ENCODE measurements at places on chromosomes 16 and 17.

GRCh38 chr16:20849589-20850390, 43.5 kb downstream of the REXO5 start:
- peak; percentile 69 for DNase-seq

DNA sequence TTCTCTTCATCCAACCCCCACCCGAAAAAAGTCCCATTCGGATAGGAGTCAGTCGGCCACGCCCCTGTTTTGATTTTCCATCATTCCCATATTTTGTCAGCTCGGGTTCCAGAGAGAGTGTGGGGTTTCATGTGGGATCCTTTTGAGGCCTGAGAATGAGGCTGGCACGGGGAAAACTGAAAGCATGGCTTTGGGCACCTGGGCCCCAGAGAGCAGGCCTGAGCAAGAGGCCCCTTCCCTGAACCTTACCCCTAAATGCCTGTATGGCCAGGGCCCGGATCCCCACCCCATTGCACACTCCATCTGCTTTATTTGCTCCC, 4.6 kb upstream of the HOXB4 start:
- no peak for DNase-seq

DNA sequence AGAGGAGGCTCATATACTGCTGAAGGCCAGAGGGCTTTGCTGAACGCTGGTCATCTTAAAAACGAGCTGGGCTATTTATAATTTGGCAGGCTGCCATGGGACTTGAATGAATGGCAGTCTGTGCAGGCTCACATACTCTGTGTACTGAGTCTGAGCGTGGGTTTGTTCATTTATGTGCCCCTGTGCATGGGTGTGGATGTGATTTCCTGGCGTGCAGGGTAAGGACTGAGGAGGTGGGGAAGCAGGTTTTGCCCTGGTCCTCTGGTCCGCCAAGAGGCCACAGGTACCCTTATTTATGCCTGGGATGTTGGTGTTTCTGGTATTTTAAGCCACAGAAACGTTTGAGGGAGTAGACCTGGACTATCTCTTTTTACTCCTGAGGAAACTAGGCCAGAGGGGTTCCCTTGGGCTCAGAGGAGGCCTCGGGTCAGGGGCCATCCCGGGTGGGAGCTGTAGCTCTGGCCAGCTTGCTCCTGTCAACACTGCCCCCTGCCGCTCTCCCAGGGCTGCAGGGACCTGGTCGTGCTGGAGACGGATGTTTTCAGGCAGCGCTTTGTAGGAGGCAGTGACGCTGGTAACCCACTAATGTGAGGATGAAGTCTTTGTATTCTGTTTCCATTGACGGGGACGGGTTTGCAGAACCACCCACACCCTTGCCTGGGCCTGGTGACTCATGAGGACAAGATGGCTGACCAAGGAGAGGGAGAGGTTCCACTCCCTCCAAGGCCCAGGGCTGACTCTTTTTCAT, 184.4 kb downstream of the MSI2 start:
- DNase-seq, result peak; percentile 81

- no peak for DNase-seq
Observed at GRCh38 chr17:67562005-67562404, 155.7 kb upstream of the NOL11 start.

DNA sequence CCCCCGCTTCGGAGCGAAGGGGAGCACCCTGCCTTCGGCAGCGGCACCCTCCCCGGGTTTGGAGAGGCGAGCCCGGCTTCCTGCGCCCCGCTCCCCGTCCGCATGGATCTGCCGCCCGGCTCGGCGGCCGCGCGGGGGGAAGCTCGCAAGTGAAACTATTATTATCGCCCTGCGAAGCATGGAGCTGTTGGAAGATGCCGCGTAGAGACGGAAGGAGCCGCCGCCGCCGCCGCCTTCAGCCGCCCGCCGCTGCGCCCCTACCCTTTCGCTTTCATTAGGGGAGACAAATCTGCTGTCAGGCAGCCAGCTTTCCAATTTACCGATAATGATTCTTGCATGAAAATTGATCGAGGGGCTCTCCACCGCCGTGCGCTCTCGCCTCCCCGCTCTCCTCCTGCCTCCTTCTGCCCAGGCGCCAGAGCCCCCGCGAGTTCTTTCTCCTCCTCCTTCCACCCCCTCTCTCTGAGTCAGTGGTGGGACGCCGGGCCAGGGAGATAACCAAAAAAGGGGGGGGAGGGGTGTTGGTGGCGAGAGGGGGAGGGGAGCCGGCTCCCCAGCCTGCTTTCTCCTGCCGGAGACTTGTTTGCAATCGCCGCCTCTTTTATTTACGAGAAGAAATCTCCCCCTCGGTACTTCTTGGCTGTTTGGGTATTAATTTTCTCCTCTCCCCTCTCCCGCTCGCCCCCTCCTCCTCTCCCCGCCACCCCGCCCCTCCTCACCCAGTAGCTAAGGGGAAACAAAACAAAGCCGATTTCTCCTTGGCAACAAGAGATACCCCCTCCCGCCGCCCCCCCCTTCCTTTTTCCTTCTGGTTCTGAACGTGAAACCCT, 58.0 kb upstream of the GSE1 start:
- DNase-seq, result peak; percentile 74

GRCh38 chr16:1363501-1364041, 11.8 kb downstream of the GNPTG start:
- peak; percentile 77 for DNase-seq

- peak; percentile 46 for DNase-seq
Observed at GRCh38 chr16:29009050-29009837, 24.4 kb downstream of the LAT start.

DNA sequence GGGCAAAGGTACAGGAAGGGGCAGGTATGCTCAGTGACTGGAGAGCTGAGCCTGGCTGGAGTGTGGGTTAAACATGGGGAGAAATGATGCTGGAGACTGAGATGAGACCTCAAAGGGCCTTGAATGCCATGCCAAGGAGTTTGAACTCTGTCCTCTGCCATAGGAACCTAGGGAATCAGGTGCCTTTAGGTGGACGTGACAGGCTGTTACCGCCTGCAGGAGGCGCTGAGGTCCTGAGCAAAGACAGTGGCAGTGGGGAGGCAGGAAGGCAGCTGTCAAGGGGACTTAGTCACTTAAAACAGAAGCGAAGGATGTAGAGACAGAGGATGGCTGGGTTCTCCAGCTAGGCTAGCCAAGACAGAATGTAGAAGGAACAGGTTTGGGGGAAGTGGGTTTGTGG, 9.1 kb downstream of the PSMB3 start:
- peak; percentile 67 for DNase-seq

GRCh38 chr17:5667871-5668270, 83.6 kb upstream of the NLRP1 start:
- DNase-seq, result no peak

DNA sequence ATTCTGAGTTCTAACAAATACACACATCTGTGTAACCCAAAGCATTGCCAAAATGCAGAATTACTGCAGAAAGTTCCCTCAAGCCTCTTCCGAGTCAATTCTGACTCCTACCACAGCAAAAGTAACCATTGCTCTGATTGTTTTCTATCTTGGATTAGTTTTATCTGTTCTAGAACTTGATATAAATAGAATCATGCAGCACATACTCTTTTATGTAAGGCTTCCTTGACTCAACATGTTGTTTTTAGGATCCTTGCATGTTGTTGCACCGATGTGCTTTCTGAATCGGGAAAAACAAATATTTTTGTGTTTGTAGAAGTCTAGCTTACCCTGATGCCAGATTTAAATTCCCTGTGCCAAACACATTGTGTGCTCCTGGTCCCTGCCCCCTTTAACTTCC, 140.4 kb downstream of the CDH13 start:
- DNase-seq, result no peak

GRCh38 chr17:19017804-19018599, 13.4 kb upstream of the FAM83G start:
- DNase-seq, result no peak

DNA sequence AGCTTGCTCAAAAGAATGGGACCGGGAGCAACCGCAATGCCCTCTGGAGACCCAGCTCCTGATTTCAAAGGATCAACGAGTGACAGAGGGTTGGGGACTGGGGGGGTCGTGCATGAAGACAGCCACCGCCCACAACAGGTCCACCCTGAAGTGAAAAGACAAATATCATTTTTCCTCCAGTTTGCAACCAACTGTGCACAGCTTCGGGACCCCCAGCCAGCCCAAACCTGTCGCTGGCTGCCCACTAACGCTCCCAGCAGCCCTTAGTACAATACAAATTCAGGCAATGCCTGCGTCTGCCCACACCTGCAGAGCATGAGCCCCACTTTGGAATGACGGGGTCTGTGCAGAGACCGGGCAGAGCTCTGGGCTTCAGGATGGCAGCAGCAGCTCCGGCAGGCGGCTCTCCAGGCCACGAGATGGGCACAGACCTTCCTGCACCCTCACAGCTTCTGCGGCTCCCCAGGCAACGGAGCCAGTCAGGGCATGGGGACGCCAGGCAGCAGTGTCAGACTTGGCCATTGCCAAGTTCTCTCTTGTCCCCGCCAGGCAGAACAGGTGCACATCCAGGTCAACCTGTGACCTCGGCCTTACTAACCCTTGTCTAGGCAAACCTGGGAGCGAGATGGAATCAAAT, 60.1 kb downstream of the TBC1D16 start:
- no peak for DNase-seq

DNA sequence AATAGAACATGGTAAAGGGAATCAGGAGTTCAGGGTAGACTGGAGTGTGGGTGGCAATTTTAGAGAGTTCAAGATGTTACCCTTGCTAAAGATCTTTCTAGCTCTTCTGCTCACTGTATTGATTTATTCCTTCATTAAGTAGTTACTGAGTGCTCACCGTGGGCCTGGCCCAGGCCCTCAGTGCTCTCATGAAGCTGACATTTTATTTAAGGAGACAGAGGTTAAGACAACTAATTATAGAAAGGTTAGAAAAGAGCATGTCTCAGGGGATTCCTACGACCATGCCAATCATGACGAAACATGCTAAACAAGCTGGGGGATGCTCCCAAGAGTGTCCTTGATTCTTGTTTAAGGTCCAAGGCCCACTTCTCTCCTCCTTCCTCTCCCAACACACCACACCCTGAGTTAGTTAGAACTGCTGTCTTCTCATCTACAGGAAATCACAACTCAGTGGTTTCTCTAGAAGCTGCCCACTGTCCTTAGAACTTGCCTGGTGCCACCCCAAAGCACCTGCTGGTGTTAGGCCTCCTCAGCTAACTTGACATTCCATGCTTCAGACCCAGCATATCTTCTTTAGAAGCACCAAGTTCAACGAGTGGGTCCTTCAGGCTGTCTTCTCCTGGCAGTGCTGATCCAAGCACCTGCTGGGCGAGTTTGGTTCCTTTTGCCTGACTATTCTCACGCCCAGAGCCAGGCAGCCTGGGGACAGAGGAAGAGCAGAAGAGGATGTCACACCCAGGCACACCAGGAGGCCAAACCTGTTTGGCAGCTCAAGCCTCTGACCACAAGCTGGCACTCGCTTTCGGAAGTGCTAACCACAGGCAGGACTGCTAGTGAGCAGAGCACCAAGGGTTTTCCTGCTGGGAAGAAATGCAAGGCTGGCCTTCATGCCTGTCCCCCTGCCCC, 79.0 kb downstream of the GAS7 start:
- peak; percentile 32 for DNase-seq

GRCh38 chr16:81684242-81684837, 94.8 kb upstream of the PLCG2 start:
- no peak for DNase-seq

GRCh38 chr17:82587234-82588086, 60.8 kb downstream of the WDR45B start:
- no peak for DNase-seq

GRCh38 chr17:39759204-39759603, 21.5 kb downstream of the GRB7 start:
- no peak for DNase-seq

- DNase-seq, result no peak
Observed at GRCh38 chr17:72423718-72424117, 302.9 kb downstream of the SOX9 start.

DNA sequence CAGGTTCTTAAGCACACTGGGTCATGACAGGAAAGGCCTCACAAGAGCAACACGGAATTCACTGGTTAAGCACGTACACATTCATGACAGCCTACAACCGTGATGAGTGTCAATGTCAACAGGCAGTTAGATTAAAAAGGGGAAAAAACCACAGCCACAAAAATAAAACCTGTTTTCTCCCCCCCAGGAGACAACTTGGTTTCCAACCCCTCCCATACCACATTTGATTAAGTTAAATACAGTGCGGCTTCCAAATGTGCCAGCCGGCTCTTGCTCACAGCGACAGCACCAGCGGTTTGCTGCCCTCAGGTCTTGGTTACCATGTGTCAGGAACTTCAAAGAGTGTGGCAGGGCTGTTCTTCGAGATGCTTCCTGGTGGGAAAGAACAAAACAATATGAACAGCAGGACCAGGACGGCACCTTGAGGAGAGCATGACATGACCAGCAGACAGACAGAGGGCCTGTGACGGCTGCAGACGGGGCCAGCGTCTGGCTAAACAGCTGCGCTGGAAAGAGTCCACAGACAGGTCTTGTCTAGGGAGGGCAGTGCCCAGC, 193.6 kb downstream of the PARN start:
- DNase-seq, result peak; percentile 44

DNA sequence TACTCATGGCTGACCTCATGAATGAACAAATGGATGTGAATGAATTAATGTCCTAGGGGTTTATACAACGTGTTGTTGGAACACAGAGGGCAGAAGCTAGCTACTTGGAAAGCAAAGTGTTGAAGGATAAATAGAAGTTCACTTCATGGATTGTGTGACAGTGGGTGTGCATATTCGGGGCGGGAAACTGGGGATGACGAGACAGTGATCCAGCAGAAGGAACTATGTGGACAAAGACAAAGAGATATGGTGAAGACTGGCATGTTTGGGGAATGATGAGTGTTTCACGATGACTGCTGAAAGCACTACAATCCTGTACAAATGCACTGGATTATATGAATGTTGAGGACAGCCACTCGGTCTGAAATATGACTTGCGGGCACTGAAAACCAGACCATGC, 250.5 kb upstream of the C16orf82 start:
- no peak for DNase-seq

DNA sequence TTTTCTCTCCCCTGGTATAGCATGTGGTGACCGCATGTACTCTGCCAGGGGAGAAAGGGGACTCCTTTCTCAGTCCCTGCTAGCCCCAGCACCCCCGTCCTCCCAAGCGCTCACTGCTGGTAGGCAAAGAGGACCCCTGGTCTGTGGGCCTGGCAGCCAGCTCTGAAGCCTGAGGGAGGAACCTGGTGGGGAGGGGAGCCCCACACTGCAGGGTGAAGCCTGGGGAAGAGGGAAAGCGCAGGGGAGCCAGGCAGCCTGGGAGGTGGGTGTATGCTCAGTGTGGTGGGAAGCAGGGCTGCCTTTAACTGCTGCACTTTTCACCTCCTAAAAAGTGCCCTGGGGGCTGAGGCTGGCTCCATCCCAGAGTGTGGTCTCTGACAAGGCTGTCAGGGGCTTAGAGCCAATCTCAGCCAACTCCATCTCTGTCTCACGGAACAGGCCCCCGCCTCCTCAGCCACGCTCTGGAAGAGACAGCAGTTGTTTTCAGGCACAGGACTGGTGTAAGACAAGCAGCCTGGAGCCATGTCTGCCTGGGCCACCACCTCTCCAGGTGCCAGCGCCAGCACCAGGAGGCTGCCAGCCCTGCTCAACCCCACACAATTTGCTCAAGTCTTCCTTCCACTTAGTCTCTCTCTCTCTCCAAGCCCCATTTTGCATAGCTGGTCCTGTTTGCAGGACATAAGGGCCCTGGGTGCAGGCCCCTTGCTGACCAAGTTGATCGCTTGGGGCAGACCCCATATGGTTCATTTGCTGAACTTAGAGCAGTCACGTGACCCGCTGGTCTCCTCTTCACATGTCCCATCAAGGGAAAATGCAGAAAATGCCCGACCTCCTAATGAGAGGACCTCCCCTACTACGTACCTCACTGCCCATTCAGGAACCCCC, 14.7 kb upstream of the TBX2 start:
- no peak for DNase-seq

- DNase-seq, result no peak
Observed at GRCh38 chr16:73326770-73327470, 279.0 kb upstream of the ZFHX3 start.

All from activated CD8-positive, alpha-beta T cell treated with anti-CD3 and anti-CD28 coated beads, Interleukin-2, amount 10 ng/mL, durations not matched to agents 7 days and 5 days (primary cell).